Ecto neural progenitor cell (in vitro differentiated cells): ENCODE measurements at places on chromosomes 4 and X.

GRCh38 chr4:109256818-109257217 is 45.6 kb downstream of the COL25A1 start:
- DNase-seq, result no peak

GRCh38 chr4:177483271-177483670 is 41.0 kb upstream of the AGA start:
- no peak for DNase-seq

DNA sequence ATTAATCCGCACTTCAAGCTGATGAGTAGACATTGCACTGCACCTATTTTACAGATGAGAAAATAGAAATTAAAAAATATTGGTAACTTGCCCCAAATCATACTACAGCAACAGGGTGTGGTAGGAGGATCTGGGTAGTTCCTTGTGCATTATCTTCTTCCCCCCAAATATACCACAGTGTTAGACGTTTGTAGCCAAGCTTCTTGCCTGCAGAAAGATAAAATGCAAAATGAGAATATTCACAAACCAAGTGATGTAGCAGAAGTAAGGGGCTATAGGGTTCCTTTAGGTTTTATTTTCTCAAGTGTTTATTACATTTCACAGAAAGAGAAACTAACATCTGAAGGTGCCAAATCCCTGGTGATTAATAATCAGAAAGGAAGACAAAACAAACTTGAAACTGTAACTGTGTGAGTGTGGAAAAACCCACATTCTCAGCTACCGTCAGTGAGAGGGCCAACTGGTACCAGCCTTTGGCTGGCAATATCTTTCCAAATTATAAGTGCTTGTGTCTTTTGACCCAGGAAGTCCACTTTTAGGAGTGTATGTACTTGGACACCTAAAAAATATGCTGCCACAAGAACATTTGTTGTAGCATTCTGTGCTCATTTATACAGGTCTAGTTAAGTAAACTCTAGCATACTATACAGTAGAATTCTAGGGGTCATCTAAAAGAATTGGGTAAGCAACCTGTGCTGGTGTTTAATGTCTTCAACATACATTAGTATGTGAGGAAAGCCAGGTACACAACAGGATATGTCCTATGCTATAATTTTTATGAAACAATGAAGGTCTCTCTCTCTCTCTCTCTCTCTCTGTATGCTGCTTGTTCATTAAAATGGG is 6.7 kb upstream of the CD38 start:
- DNase-seq, result no peak

GRCh38 chr4:165369522-165369921 is 9.3 kb upstream of the CPE start:
- DNase-seq, result no peak

DNA sequence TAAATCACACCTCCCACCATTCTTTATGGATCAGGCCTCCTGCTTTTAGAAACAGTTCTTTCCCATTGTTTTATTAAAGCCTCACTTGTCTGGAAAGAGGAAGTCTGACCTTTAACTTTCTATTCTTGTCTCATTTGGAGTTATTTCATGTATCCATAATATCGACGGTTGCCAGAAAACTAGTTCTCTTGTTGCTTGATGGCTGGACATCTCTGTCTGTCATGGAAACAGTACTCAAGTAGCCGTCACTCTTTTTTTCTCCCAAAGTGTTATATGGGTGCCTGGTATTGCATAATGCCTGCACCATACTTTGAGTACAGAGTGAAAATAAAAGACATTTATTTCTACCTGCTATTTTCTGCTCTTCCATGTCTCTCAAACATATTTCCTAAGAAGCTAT is 61.4 kb downstream of the PHEX start:
- DNase-seq, result no peak

GRCh38 chrX:112270991-112271390 is 188.4 kb upstream of the TRPC5 start:
- no peak for DNase-seq

- DNase-seq, result no peak
Observed at GRCh38 chr4:11687727-11688126, 259.0 kb upstream of the HS3ST1 start.

DNA sequence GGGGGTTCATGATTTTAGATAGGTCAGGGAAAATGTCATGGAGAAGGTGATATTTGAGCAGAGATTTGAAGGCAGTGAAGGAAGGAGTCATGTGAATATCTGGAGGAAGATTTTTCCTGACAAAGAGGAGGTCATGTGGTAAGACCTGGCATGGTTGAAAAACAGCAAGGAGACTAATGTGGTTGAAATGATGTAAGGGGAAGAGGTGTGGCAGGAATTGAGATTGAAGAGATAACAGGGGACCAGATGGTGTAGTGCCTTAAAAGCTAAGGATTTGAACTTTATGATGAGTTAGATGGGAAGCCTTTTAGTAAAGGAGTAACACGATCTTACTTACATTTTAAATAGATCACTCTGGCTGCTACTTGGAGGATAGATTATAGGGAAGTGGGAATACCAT is 210.9 kb downstream of the RTL9 start:
- no peak for DNase-seq

DNA sequence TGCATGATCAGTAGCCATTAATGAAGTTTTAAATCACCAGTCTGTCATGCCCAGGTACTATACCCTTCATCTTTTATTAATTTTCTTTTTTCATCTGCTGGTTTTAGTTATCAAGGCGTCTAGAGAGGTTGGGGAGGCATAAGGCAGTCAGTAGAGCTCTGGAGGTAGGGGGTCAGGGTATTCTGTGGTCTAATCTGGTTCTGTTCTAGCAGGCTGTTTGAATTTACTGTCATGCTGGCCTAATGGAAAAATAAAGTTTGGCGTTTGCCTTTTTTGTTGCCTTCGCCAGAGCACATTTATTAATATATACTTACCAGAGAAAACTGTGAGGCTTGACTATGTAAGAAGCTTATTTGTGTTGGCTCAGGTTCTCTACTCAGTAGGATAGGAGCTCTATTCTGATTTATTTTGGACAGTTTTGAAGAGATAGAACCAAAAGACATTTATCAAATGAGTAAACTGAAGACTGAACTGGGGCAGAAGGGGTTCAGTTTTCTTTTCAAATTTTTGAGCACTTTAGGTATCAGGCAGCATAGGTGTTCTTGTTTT is 46.9 kb downstream of the TMEM131L start:
- no peak for DNase-seq

- no peak for DNase-seq
Observed at GRCh38 chr4:113407409-113407808, 354.1 kb downstream of the CAMK2D start.

DNA sequence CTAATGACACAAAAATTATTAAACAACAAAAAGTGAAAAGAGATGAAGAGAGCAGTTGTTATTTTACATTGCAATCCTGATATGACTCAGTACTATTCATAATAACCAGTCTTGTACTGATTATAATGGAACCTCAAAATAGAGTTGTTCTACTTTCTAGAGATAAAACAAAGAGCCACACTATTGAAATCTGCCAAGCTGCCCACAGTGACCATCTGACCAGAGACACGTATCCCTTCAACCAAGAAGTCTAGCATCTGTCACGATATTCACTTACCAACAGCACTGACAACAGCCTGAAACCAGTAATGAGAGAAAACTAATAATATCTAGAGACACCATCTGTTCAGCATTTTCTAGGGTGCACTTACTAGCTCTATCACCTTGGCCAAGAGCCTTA is 466.7 kb downstream of the NKX6-1 start:
- no peak for DNase-seq

DNA sequence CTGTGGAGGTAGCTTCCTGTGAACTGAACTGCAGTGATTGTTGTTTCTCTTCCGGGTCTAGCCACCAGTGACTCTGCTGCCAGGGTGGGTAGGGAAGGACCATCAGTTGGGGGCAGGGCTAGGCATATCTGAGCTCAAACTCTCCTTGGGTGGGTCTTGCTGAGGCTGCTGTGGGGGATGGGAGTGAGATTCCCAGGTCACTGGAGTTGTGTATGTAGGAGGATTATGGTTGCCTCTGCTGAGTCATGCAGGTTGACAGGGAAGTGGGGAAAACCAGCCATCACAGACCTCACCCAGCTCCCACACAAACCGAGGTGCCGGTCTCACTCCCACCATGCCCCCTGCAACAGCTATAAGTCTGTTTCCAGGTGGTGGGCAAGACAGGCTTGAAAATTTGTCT is 1937.8 kb downstream of the PCDH7 start:
- no peak for DNase-seq

DNA sequence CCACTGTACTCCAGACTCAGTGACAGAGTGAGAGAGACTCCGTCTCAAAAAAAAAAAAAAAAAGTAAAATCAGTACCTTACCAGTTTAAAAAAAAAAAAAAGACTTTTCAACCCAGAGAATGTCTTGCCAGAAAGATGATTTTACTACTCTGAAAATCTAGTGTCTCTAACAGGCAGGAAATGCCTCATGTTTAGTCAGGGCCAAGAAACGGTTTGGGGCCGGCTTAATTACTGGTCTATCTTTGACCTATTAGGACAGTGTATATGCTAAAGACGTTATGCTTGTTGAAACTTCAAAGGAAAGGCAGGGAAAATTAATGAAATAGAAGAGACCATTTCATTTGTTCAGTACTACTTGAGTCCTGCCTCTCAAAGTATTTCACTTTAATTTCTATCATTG is 9.9 kb downstream of the BEND4 start:
- DNase-seq, result no peak

GRCh38 chr4:42348247-42348646 is 49.0 kb upstream of the SHISA3 start:
- no peak for DNase-seq

DNA sequence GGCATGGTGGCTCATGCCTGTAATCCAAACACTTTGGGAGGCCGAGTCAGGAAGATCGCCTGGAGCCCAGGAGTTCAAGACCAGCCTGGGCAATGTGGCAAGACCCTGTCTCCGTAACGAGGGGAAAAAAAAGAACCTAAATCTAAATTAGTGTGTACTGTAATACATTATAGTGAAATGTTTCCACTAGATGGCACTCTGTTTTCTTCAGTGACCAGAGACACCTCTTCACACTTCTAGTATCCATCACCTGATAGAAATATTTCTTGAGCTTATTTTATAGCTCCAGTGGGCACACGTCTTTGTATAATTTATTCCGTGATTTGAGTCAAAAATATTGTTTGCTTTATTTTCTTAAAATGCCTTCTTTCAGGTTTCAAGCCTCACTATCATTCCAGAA is 600.9 kb upstream of the DIPK2B start:
- no peak for DNase-seq

GRCh38 chrX:123085311-123085940 is 98.7 kb upstream of the GRIA3 start:
- DNase-seq, result no peak

DNA sequence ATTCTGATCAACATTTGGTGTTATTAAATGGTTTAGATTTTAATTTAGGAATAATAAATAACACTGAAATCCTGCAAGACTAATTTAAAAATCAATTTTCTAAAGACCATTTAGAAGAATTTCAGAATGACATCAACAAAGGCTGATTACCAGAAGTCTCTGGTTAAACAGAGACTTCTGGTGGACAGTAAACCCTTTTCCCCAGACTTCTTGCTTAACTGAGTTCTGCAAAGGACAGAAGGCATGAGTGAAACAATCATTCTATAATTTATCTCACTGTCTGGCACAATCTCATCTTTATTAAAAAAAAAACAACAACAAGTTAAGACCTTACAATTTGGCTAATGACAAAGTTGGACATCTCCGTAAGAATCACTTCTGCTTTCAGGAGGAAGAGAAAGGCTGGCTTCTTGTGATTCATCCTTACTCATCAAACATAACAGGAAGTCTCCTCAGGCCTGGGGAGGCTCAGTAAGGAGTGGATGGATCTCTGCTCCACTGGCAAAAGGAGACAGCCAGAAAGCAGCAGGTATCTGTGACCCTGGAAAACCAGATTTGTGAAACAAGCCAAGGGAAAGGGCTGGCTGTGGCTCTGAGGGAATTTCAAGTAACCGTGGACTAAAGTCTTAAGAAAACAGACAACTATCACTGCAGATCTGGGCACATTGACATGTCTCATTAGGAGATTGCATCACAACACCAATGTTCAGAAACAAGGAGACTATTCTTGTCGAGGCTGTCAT is 908 bp upstream of the TLR6 start:
- no peak for DNase-seq

- no peak for DNase-seq
Observed at GRCh38 chrX:27976284-27976683, 5.0 kb downstream of the DCAF8L1 start.

DNA sequence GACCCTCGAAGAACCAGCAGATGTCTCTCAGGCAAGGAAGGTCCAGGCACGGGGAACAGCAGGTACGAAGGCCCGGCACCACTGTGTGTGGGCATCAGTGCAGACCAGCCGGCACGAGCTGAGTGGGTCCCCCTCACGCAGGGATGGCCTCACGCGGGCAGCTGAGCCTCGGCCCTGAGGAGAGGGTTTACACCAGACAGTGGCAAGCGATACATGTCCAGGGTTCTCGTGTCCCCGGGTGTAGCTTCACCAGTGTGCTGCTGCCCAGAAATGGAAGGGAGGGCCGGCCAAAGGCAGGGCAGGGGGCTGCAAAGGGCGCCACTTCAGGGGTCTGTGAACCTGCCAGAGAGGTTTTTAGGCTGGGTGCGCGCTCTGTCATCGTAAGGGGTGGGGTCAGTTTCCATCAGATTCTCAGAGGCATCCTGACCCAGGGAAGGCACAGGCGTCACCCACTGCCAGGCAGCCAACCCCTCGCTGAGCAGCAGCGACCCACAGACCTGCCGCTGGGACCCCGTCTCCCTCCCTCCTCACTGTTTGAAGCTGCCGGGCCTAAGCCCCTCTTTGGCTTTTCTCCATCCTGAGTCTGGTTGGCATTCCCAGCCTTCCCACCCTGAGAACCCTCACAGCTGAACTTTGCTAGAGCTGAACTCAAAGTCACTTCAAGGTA is 107.0 kb downstream of the CPZ start:
- DNase-seq, result peak; percentile 37

- DNase-seq, result no peak
Observed at GRCh38 chr4:88143504-88143903, 14.9 kb downstream of the ABCG2 start.

GRCh38 chr4:107896158-107896645 is 35.1 kb upstream of the CYP2U1 start:
- no peak for DNase-seq

DNA sequence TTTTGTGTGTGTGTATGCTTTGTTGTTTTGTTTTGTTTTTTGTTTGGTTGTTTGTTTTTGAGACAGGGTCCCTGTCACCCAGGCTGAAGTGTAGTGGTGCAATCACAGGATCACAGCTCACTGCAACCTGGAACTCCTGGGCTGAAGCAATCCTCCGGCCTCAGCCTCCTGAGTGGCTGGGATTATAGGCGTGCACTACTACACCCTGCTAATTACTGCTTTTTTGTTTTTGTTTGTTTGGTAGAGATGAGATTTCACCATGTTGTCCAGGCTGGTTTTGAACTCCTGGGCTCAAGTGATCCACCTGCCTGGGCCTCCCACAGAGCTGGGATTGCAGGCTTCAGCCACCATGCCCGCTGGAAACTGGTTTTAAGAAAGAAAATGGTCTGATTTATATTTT is 44.7 kb upstream of the ARHGAP24 start:
- no peak for DNase-seq

- DNase-seq, result no peak
Observed at GRCh38 chr4:1156069-1156468, 16.3 kb downstream of the SPON2 start.

- no peak for DNase-seq
Observed at GRCh38 chr4:100841911-100842310, 324.1 kb upstream of the EMCN start.
